Endothelial cell of umbilical vein (primary cell): ENCODE measurements at places on chromosomes 7 and 10. TPM values are rescaled to one million over a fixed set of nuclear protein-coding genes. Genes with fewer than 3 reads are reported as not detected.

GRCh38 chr7:149147072-149147751, at the start of gene ZNF398:
TSS of gene ZNF398 (plus strand) at chr7:149147453. CDS start at chr7:149147743, 290 bp downstream.
- DNase-seq = peak; percentile 75

GRCh38 chr7:16609842-16610450, 35.6 kb downstream of the ANKMY2 start:
- DNase-seq = no peak

DNA sequence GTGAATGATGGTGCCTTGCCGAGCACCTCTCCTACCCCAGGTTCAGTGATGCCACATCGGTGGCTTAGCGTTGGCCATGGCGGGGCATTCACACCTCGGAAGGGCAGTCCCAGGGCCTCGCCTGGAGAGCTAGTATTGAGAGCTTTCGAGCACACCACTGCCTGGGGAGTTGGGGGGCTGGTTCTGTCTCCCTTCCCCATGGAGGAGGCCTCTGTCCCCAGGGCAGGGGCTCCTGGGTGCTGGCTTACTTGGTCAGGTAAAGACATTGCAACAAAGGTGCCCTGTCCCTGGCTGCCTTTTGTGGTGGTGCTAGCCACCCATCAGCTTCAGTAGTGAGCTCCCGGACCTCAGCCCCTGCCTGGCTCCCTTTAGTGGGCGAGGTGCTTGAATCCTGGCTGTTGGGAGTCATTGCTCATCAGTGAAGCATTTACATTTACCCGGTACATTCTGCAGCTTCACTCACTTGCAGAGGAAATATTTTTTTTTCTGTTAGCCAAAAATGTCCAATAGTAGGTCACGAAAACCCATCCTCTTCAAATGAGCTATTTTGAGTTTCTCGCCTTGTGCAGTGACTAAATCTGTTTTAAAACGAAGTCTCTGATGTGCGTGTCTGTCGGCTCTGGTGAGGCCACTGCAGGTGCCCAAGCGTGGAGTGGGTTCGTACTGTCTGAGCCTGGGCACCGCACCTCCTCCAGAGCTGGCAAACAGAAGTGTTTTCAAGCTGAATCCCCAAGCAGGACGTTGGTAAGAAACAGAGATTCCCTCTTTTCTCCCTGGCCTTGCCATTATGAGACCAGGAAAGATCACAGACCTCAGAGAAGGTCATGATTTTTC, 95.5 kb downstream of the INPP5A start:
- DNase-seq = no peak

DNA sequence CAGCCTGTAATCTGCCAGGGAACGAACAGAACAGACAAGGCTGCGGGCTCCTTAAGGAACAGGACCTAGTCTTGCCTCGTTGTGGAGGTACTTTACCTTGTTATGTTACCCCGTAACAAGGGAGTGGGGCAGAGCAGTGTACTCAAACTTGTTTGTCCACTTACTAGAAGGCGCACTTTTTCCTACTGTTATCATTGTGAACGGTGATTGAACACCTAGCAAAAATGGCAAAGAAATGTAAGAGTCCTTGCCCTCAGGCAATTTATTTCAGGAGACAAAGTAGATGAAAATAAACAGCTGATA, 620 bp upstream of the IMPDH1 start:
- DNase-seq = no peak

GRCh38 chr10:48678041-48678440, 6.6 kb upstream of the WDFY4 start:
- DNase-seq = no peak

DNA sequence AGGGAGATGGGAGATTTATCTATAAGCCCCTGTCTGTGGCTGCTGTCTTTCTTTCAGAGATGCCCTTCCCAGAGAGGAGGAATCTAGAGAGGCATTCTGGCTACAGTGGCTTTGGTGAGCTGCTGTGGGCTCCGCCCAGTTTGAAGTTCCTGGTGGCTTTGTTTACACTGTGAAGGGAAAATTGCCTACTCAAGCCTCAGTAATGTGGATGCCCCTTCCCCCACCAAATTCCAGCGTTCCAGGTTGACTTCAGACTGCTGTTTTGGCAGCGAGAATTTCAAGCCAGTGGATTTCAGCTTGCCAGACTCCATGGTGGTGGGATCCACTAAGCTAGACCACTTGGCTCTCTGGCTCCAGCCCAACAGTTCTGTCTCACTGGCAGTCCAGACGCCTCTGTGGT, 951.6 kb downstream of the CCSER2 start:
- no peak for DNase-seq

Gene SFTPD
- not detected in 2 replicates for polyA plus RNA-seq

Gene FAM24A
- polyA plus RNA-seq = not detected in 2 replicates

Gene CNNM1
- not detected in 2 replicates for polyA plus RNA-seq

Gene GNAT3
- polyA plus RNA-seq = not detected in 2 replicates

Gene MGAM2
- not detected in 2 replicates for polyA plus RNA-seq
